Activated CD4-positive, alpha-beta T cell treated with anti-CD3 and anti-CD28 coated beads for 24 hours (primary cell): ENCODE measurements at places on chromosomes 11 and 22.

GRCh38 chr11:20197881-20198280 is 37.6 kb upstream of the DBX1 start:
- DNase-seq = no peak

DNA sequence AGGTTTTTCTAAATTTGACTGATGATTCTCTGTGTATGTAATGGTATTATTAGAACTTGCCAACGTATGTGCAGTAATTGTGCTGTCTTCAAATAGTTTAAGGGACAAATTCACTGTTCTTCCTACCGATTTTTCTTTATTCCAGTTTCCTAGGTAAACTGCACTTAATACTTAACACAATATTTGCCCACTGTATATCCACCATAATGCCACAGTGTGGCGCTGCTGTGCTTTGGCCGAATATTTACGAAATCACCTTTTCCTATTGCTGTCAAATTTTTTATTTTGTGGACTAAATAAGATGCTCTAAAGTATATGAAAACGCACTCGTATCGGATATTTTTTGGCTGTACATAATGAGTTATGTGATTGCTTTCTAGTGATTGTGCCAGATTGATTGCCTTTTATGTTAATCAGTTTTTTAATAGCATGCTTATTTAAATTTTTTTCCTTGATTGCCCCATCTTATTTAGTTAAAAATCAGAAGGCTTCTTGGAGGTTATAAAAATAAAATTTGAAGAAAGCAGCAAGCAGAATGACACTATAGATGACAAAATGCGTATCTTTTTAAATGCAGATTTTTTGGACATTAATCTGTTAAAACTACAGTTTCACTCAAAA is 10.5 kb downstream of the AASDHPPT start:
- peak; percentile 8 for DNase-seq

DNA sequence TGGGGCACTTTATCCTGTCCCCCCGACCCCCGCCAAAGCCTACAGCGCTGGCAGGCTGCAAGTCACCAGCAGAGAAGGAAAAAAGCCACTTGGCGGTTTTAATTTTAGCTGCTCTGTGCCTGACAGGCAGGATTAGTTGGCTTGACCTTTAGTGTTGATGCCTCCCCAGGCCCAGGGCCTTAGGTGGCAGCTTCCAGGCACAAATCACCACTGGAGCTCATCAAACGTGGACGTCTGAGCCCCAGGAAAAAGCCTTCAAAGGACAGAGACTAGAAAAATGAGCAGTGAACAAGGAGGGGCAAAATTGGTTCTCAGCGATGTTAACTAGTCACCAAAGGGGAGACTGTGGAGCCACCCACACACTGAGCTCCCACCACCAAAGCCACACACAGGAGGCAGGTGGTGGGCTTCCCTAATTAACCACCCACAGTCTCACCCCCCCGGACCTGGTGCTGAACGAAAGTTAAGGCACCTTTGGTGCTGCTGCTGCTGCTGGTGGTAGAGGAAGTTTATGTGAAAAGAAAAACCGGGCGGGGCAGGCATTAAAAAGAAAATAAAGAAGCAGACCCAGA is 4.4 kb upstream of the PYGM start:
- DNase-seq = no peak

DNA sequence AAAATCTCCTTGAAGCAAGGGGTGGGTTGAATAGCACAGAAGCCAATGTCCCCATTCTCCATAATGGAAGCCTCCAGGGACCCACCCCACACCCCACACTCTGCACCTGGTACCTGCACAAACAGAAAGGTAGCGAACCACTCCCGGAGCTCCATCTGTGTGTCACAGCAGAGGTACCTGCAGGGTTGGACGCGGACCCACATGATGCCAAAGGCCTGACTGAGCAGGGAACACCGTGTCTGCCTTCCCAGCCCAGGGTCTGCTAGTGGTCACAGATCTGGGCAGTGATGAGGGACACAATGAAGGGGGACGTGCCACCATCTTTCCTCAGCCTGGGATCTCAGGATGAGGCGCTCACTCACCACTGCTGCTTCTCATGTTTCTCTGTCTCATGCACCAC is 13.1 kb upstream of the PDE2A start:
- DNase-seq = no peak

DNA sequence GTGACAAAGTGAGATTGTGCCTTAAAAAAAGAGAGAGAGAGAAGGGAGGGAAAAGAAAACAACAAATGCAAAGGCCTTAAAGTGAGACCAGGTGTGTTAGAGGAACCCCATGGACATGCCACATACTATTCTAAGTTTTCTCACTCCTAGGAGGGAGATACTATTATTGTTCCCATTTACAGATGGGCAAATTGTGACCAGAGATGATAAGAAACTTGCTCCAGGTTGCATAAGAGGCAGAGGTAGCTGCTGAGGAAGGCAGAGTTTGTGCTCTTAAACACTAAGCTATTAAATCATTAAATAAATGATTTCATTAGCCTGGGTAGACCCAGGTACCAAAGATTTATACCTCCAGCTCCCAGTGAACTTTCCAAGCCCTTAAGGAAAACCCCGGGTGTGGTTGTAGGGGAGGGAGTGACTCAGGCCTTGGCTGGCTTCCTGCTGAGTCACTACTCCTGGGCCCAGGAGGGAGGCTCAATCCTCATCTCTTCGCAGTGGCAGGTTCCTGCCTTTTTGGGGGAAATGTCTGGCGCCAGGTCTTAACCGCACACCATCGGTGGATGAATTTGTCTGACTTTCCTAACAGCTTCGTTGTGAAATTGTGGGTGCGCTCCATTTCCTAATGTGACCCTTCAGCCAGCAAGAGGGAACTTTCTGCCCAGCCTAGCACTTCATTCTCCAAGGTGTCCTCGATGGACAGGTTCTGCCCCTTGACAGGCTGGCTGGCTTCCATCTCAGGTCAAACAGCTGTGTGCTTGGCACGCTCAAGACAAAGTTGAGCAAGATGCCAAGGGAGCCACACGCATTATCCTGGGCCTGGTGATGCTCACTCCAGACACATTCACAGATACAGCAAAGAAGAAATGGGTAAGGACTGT is 33.4 kb upstream of the PTPRJ start:
- no peak for DNase-seq

DNA sequence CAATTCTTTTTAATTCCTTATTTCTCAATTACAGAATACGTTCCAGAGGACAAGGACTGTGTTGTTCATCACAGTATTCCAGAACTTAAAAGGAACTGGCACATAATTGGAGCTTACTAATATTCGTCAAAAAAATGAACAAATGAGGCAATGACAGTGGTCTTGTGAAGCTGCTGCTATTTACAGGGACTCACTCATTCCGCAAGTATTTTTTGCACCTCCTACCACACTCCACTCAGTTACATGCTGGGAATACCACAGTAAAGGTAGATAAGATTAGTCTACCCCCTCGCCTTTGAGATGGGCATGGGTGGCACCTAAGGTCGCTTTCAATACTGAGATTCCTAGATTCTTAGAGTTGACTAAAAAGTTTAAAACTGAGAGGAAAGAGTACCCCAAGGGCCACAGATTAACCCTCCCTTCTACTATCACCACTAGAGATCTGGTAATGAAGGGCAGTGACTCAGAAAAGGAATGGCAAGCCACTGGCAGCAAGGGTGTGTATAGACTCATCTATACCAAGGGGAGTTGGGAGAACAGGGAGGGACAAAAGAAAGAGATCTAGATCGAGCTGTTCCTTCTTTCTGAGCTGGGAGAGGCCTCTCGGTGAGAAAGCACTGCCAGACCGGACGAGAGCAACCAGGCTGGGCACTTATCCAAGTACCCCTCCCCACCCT is 85.0 kb downstream of the RPL27A start:
- DNase-seq = no peak

GRCh38 chr22:27780161-27780575 is 21.4 kb downstream of the MN1 start:
- no peak for DNase-seq

- DNase-seq = no peak
Measured at GRCh38 chr11:130692220-130692619, 224.1 kb downstream of the SNX19 start.

DNA sequence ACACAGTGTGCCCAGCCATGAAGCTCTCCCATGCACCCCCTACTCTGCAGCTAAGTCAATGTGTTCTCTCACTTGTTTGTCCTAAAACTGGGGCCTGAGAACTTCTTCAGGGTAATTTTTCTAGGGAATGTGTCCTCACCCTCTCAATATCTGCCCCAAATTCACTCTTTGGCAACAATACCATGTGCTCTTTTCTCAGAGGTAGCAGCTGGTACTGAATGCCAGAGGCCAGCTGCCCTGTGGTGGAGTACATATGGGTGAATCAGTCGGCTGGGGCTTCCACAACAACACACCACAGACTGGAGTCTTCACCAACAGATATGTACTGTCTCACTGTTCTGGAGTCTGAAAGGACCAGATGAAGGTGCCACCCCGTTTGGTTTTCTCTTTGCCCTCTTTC is 97.7 kb upstream of the TOP3B start:
- no peak for DNase-seq

DNA sequence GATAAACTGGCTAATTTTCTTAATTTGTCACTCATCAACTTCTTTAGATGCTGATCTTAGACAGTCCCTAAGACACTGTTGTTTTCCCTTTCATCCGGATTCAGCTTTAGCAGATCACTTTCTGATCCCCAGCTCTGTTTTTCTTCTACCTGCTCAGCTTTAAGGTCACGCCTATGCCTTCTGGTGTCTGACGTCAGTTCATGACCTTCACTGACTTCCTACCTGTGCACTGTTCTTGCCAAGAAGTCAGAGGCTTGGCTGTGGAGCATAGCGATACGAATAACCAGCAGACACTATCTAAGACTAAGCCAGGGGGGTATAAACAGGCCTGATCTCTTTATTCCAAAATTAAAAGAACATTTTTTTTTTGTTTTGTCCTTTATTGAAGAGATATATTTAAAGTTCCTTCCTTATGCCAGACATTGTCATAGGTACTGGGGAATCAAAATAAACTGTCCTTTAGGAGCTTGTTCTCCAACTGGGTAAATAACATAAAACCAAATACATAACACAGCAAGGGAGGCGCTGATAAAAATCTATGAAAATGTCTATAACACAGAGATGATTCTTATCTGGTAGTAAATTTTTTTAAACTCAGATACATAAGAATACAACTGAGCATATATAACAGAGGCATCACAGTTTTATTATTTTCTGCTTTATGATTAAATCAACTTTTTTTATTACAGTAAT is 352.2 kb upstream of the CTSC start:
- DNase-seq = no peak

DNA sequence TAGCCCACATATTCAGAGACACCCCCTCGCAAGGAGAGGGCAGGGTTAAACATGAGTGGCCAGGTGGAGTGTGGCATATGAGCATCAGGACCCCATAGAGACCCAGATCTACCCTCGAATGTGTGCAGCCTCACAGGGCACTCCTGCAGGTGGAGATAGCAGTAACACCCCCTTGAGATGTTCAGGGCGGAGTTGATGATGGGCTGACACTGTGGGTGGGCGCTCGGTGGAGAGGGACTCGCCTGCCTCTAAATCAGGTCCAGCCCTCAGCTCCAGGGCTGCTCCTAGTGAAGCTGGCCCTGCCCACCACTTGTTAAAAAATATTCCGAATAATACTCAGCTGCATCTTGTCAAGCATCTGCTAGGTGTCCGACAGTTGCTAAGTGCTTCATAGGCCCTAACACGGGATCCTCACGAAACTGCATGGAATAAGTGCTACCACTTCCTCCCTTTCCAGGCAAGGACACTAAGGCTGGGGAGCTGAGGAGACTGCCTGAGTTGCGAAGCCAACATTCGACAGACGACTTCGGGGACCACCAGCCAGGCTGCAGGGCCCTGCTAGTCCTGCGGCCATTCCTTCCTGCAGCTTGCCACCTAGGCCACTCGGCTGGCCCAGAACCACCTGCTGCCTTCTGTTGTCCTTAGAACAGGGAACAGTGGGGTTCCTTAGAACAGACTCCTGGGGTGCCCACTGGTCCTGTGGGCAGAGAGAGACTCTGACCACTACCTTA is 74.0 kb upstream of the WNT11 start:
- no peak for DNase-seq

DNA sequence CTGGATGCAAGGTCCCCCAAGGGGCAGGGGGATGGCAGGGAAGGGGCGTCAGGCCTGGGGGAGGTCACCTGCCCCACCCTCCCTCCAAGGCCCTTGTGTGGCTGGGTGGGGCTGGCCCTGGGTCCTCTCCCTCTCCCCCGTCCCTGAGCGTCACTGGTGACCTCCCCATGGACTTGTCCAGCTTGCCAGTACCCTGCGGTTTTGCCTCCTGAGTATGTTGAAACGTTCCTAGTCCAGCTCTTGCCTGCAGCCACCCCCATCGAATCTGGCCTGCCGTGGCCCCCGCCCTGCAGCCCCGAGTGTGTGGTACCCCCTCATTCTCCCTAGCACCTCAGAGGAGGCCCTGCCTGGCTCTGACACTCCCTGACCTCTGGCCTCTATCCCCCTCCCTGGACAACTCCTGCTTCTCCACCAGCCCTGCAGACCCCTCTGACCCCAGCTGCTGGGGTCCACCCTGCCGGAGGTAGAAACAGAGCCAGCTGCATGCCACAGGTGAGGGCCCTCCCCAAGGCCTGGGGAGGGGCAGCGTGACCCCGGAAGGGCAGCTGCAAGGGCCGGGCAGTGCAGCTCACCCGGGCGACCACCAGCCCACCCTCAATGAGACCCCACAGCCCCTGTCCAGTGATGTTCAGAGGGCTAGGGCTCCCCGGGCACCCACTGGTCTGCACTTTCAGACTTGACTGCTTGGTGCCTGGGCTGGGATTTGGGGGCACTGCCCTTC is 4.1 kb upstream of the MUC6 start:
- no peak for DNase-seq

DNA sequence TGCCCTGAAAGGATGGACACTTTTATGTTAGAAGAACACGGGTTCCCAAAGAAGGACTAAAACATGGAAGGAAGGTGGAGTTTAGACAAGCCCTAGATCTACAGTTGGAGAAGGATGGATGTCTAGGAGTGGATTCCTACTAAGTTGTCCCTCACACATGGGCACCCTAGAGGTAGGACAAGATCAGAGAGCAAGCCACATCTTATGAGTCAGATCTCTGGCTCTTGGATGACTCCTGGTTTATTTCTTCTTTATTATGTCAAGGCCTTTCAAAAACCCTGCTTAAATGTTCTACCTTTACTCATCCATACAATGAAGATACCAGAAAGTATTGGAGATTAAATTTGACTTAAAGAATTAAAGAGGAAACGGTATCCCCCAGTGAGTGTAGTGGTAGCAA is 34.4 kb downstream of the PRCP start:
- no peak for DNase-seq
